ENCODE measurements at places on chromosomes 3 and 15. TPM values are rescaled to one million over a fixed set of nuclear protein-coding genes. Genes with fewer than 3 reads are reported as not detected.

Gene PLA2G4D
- total RNA-seq: not detected

Gene ROPN1
- not detected for total RNA-seq

Gene STX19
- total RNA-seq: 3.8 TPM

Gene IL5RA
- total RNA-seq: 5.6 TPM

Gene CSPG5
- 2.3 TPM for total RNA-seq

Gene GXYLT2
- total RNA-seq: 6.7 TPM

Data from lower lobe of right lung (tissue), 2 donors.